ENCODE measurements at places on chromosomes 2 and 18. TPM values are rescaled to one million over a fixed set of nuclear protein-coding genes. Genes with fewer than 3 reads are reported as not detected.

PPIG gene
- total RNA-seq, result 59.9 TPM

MPHOSPH10 gene
- total RNA-seq, result 69.4 TPM

IKZF2 gene
- 1.9 TPM for total RNA-seq

RGPD3 gene
- total RNA-seq, result 0.21 TPM

KIF5C gene
- total RNA-seq, result 16.9 TPM

REL gene
- 88.7 TPM for total RNA-seq

SNORC gene
- 1.2 TPM for total RNA-seq

HS1BP3 gene
- total RNA-seq, result 7.1 TPM

LYG1 gene
- 2.1 TPM for total RNA-seq

LRATD1 gene
- total RNA-seq, result not detected

- no peak for DNase-seq
Observed at GRCh38 chr2:135664623-135665068, 77.0 kb upstream of the UBXN4 start.

DNA sequence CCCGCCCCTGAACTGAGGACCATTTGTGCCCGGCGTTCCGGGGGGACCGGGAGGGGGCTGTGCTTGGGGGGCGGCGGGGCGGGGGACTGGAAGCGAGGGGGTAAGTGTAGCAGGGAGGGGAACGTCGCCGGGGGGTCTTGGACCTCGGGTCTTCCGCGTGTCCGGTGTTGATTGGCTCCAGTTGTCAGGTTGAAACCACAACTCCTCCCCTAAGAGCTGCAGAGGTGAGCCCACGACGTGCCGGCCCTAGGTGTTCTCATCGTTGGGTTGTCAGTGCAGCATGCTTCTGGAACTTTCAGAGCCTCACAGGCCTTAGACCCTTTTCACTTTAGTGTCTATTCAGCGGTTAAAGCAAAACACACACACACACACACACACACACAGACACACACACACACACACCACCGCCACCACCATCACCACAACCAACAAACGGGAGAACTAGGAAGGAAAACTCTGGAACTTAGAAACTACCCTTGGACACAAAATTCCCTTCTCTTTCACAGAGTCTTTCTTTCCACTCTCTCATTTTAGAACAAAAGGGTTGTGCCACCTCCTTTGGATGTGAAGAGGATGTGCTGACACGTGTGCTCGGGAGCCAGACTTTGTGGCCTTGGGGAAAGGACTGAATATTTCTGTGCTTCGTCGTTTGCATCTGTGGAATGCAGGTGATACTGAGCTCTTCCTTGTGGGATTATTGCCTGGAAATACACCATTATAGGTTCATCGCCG, 6.7 kb upstream of the DLX2 start:
- DNase-seq, result no peak

GRCh38 chr18:44507729-44508325, 172.9 kb upstream of the SETBP1 start:
- peak; percentile 68 for DNase-seq

- no peak for DNase-seq
Observed at GRCh38 chr2:219056896-219057708, 3.6 kb downstream of the IHH start.

GRCh38 chr2:70340761-70341476, 39.1 kb upstream of the FAM136A start:
- peak; percentile 83 for DNase-seq

DNA sequence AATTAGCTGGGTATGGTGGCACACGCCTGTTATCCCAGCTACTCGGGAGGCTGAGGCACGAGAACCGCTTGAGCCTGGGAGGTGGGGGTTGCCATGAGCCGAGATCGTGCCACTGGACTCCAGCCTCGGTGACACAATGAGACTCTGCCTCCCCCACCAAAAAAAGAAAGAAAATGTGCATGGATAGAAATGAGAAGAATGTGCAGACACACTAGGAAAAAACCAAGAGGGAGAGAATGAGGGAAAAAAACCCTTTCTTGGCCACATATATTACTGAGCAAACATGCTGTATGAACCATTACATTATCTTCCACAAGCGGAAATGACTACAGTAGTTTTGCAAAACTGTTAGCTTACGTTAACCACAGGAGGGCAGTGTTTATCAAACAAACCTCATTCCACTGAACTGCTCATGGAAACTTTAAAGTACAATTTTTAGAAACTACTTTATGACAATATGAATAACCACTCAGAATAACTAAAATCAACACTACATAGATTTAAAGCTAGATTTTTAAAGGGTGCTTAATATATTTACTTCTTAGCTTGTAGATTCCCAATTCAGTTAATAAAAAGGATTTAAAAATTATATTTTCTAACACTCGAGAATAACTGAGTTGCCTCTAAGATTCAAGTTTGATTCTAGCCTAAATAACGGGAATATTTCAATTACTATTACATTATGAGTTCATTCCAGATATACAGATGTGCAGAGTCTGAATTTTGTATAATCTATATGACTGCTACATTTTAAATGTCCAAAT, 26.4 kb downstream of the ASXL2 start:
- peak; percentile 85 for DNase-seq

DNA sequence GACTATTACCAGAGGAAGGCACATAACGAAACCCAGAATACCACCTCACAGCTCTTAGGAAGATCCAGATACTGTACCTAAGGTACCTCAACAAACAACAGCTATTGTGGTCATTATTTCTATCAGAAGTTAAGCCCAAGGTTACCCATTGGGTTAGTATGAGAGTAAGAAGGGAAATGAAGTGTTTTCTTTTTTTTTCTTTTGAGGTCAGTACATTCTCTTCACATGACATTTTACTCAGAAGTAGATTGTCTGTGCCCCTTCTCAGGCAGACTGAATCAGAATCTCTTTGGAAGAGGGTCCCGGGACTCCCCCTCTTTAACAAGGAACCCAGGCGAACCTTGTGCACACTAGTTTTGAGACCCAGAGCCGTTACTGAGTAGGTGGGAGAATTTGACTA, 233.7 kb upstream of the CXCR4 start:
- peak; percentile 49 for DNase-seq

GRCh38 chr18:9146224-9146623, 9.6 kb downstream of the ANKRD12 start:
- DNase-seq, result peak; percentile 54

DNA sequence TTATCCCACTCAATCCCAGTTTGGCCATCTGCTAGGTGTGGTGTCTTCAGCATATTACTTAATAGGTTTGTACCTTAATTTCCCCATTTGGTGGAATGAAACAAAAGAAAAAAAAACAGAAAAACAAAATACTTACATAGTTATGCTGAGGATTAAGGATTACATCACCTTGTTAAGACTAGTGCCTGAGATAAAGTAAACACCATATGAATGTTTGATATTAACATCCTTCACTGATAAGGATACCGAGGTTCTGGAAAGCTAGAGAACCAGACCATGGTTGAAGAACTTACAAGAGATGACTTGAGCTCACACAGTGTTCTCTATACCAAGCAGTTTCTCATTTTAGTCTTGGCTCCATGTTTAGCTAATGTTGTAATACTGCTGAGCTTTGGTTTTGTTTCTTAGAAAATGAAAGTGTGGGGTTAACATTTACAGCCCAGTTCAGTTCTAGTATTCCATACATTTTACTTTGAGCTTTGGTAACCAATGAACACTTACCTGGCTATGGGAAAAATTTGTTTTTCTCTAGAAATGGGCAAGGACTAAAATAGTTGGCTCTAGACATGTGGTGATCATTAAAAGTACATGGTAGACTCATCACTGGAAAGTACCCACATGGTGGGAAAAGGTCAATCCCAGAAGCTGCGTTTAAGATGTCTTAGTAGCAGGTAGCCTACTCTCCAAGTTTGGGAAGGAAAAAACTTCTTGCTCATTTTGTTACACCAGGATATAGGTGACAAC, 5.8 kb upstream of the GPD2 start:
- DNase-seq, result no peak

DNA sequence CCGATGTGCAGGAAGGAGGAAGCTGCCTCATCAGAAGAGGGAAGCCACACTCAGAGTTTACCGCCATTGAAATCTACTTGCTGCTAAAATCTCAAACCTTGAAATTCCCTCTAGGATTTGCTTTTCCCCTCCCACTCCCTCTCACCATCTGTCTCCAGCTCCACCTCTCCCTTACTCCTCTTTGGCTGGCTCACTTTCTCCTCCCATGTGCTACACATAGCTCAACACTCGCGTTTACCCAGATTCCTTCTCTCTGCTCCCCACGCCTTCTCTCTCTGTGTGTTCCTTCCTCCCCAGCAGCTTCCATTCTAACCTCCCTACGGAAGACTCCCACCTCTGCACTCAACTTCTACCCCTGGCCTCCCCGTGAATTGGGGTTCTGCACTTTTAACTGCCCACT, 143.1 kb downstream of the DNER start:
- no peak for DNase-seq

GRCh38 chr2:6977113-6977741, 60.0 kb downstream of the RNF144A start:
- no peak for DNase-seq

- DNase-seq, result no peak
Observed at GRCh38 chr2:19937004-19937403, 35.2 kb upstream of the TTC32 start.

- DNase-seq, result no peak
Observed at GRCh38 chr2:124027182-124027581, 2.1 kb downstream of the CNTNAP5 start.

DNA sequence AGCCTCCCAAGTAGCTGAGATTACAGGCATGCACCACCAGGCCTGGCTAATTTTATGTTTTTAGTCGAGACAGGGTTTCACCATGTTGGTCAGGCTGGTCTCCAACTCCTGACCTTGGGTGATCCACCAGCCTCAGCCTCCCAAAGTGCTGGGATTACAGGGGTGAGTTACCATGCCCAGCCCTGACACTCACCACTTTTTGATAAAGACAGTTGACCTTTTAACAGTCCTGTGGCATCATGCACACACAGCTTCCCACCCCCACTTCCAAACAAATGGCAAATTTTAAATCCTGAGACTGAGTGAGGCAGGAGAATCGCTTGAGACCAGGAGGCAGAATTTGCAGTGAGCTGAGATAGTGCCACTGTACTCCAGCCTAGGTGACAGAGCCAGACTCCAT, 6.2 kb upstream of the DNAJB2 start:
- DNase-seq, result no peak

- DNase-seq, result no peak
Observed at GRCh38 chr2:183490914-183491313, 366.7 kb downstream of the NUP35 start.

- DNase-seq, result no peak
Observed at GRCh38 chr2:101307950-101308431, 510 bp downstream of the RNF149 start.

- DNase-seq, result peak; percentile 65
Observed at GRCh38 chr2:8475349-8476031, 206.4 kb upstream of the ID2 start.

GRCh38 chr18:34038086-34038485, 186.6 kb downstream of the NOL4 start:
- DNase-seq, result no peak

- DNase-seq, result no peak
Observed at GRCh38 chr2:16105669-16106281, 165.4 kb downstream of the MYCN start.

- DNase-seq, result no peak
Observed at GRCh38 chr18:10367836-10368235, 86.6 kb upstream of the APCDD1 start.
